ENCODE measurements at places on chromosomes 11 and 22.

DNA sequence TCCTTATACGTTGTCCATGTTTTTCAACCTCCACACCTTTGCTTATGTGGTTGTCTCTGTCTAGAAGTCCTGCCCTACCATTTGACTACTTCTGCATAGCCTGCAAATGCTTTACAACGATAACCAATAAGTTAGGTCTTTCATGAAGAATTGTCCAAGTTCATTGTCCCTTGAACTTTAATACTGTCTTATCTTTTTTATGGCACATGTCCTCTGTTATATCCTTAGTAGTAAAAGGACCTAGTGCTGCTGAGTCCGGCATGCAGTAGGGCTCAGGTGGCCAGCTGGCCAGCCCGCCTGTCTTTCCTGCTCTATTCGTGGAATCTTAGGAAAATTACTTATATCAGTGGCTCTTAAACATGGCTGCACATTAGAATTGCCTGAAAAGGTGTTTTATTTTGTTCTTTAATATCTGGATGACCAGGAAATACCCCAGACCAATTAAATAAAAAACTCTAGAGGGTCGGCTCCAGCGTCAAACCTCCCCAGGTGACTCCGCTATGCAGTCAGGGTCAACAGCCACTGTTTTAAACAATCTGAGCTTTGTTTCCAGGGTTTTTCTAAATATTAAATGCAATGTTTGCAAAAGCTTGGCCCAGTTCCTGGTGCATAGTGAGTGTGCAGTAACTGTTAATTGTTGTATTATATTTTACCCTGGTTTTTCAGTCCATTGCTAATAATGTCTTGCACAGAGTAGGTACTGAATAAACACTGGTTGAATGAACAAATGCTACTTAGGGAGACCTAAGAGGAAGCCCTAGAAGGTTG is 64.6 kb upstream of the SESN3 start:
- DNase-seq, result no peak

DNA sequence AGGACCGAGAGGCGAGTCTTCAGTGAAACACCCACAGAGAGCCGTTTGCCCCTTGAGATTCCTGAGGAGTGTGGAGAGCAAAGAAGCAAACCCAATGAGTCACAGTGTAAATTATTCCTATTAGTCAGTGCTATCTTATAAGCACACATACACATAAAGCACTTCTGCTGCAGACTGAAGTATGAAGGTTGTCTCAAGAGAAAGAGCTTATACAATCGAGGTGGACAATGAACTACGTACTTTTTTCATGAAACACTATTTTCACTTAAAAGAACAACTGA is 37.3 kb downstream of the GALNT18 start:
- no peak for DNase-seq

GRCh38 chr22:42724062-42724461 is 3.4 kb upstream of the A4GALT start:
- no peak for DNase-seq

GRCh38 chr11:119800171-119800570 is 71.2 kb upstream of the NECTIN1 start:
- DNase-seq, result no peak

- peak; percentile 64 for DNase-seq
Observed at GRCh38 chr11:74739546-74740270, 8.5 kb upstream of the CHRDL2 start.

- DNase-seq, result peak; percentile 6
Observed at GRCh38 chr11:108853864-108854263, 189.0 kb downstream of the DDX10 start.

- DNase-seq, result no peak
Observed at GRCh38 chr22:48516571-48516970, 1311.1 kb downstream of the BRD1 start.

DNA sequence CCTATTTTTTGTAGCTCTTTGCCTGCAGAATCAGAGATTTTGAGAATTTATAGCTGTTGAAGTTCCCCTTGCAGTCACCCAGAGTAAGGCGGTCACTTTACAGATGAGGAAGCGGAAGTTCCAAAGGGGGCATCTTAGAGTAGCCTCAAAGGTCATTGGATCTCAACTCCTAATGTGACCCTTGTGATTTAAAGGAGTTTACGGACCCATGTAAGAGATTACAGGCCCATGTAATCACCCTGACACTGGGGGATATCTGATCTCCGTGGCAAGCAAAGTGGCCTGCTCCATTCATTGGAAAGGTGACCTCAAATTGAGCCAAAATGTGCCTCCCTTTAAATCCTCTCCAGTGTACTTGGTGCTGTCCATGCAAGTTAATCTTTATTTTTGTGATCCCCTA is 15.7 kb downstream of the P2RX3 start:
- DNase-seq, result no peak

GRCh38 chr11:8234425-8234821 is 29.3 kb downstream of the LMO1 start:
- DNase-seq, result no peak

DNA sequence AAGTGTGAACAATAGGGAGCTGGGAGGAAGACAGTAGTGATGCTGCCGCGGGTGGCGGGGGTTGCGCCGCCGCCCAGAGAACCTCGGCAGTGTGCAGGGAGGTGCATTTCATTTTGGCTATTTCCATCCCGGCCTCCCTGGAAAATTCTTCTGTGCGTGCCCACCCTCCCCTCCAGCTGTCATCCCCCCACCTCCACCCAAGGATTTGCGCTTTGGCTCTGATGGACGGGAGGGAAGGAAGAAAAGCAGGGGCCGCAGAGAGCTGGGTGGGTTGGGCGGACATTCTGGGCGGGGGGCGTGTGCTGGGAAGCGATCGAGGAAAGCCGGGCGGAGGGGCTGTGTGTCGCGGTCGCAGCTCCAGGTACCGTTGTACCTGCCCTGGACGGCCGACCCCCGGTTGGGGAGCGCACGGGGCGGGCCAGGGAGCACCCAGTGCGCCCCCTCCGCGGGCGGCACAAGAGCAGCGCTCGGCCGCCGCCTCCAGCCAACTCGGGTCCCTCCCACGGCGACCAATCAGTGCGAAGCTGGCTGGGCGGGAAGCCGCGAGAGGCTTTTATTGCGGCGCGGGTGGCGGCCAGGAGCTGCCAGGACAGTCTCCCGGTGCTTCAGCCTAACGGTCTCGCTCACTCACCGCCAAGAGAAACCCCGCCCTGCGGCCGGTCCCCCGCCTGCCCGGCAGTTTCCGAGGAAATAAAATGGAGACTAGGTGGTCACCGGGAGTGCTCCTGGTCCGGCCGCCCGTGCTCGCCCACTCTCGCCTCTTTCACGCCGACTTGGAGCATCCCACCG is 1.6 kb downstream of the NCAM1 start:
- DNase-seq, result peak; percentile 17

GRCh38 chr22:23892130-23892529 is 2.1 kb upstream of the MIF start:
- no peak for DNase-seq

DNA sequence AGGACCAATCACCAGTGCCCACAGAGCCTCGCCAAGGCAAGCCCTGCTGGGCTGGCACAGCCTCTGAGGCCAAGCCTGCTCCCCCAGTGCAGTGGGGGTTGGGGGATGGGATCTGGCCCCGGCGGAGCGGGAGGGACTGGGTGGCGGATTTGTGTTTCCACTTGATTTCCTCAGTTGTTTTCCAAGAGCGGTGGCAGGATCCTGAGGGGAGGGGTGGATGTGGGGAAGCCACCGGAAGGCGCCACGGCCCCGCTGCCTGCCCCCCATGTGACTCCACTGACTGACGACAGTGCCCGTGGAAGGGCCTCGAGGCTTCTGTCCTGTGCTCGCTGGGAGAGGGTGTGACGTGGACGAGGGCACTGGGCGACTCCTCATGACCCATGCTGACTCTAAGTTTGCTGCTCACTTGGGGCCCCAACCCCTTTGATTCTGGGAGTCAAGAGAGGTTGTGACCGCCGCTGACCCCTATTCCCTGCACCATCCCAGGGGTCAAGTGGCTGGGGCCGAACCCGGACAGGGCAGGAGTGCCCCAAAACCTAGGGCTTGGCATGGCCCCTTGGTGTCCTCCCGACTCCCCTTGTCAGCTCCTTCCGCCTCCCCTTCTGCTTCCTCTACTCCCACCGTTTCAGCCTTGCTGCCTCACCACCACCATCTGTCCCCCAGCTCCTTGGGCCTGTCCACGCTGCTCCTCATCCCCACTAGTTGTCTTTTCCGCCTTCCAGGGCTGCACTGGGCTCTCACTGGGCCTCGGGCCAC is 23.5 kb upstream of the PICK1 start:
- DNase-seq, result no peak

DNA sequence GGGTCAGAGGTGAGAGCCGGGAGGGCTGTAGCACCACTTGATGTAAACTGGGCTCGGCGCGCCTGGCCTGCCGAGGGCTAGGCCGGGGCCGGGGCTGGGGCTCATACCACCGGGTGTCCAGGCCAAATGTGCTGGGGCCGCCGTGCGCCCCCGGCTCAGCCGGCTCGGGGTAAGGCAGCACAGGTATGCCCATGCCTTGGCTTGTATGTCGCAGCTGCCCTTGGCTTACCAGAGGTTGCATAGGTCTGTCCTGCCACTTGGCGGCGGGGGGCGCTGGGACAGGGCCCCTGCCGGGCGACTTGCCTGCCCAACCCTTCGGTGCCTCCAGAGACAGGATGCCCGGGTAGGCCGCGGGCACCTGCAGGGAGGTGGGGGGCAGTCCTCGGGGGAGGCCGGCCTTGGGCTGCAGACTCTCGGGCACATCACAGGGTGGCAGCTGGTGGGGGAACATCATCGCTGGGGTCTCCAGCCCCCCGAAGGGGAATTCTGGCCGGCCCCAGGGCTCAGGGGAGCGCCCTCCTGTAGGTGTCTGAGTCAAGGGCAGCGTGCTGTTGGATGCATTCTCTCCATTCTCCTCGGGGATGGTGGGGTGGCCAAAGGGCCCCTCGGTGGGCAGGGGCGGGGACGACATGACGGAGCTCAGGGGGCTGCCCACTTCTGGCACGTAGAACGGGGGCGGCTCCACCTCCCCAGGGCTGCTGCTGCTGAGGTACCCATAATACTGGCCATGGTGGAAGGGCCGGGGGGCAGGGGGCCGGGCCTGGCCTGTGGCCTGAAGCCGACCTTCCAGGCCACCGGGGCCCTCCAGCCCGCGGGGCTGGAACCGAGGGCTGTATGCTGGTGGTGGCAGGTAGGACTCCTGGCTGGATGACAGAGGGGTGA is 36.4 kb downstream of the IGSF9B start:
- no peak for DNase-seq

DNA sequence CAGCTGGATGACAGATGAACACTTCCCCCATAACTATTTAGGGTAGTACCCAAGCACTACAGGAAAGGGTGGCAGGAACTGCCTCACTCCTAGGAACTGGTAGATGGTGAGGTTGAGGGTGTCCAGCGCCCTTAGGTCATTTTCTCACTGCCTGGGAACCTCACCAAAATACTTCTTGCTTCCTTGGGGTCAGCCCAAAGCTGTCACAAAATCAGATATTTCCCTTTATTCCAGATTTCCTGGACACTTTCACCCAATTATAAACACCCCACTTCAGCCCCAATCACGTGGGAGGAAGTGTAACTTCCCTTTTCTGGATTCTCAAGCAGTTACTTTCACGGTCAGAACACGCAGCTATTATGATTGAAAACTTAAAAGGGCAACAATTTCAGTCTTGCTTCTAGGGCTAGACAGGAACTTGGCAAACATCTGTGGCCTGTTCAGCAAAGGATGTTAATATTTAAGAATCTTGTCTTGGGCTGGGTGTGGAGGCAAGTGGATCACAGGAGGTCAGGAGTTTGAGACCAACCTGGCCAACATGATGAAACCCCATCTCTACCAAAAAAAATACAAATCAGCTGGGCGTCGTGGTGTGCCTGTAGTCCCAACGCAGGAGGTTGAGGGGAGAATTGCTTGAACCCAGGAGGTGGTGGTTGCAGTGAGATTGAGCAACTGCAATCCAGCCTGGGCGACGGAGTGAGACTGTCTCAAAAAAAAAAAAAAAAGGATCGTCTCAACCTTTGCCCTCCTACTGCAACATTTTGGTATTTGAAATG is 4.0 kb downstream of the FTH1 start:
- DNase-seq, result no peak

DNA sequence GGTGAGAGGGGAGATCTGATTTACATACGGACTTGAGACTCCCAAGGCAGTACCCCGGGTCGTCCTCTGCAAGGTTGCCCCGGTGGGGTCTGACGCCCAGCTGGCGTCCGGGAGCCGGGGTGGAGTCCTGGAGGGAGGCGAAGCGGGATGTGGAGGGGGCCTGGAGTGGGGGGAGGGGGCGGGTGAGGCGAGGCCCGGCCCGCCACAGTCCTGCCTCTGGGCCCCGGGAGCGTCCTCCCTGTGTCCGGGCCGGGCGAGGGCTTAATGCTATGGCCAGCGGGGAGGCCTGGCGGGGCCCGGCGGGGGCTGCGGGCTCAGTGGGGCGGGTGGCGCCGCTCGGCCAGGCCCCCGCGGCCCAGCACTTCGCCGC is 2.4 kb upstream of the MYBPC3 start:
- DNase-seq, result no peak

GRCh38 chr11:35688023-35688422 is 25.4 kb downstream of the TRIM44 start:
- DNase-seq, result no peak

DNA sequence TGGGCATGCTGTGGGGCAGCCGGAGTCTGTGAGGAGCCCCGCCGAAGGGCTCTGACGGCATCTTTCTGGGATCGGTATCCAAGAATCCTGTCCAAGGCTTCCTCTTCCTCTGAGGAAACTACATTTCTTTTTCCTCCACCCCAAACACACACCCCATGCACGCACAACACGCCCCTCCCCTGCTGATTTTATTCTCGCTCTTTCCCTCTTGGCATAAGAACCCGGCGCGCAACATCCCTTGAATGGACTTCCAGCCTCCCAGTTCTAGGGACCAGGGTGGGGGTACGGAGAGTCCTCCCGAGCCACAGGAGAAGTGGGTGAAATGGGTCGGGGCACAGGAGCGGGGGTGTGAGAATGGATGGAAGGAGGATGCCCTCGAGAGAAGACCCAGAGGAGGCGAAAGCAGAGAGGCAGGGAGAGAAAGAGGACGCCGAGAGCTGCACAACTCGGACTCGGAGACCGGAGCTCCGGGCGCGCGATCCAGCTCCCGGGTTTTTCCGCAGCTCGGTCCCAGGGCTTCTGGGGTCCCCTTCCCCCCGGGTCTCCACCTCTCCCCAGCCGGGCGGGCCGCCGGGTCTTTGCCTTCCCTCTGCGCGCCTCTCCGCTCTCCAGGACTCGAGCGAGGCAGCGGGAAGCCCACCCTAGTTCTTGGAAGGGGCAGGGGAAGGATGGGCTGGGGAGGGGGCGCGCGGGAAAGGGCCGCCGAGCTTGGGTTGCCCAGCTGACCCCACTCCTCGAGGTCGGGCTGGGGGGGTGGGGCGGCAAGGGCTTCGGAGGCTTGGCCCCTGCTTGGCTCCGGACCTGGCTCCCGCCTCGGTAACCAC is 1.5 kb upstream of the LARGE1 start:
- peak; percentile 35 for DNase-seq

DNA sequence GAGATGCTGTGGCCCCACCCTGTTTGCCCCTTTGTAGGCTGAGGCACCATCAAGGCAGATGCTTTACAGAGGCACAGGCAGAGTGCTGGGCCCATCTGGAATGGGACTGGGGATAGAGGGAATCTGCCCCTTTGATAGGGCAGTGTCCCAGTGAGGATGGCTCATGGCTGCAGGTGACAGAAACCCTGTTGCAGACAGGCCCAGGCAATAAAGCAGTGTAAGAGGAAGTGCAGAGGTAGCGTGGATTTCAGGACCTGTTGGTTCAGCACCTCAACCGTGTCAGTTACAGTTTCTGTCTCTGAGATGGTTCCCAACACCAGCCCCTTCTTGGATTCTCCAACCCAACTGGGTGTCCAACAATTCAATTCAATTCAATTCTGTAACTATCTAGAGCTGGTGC is 25.1 kb downstream of the PRDM11 start:
- no peak for DNase-seq

Measured in activated CD4-positive, alpha-beta T cell treated with anti-CD3 and anti-CD28 coated beads for 36 hours (primary cell).